Esophagus mucosa (tissue), 1 donor: ENCODE measurements at places on chromosomes 6 and 20. TPM values are rescaled to one million over a fixed set of nuclear protein-coding genes. Genes with fewer than 3 reads are reported as not detected.
A peak's percentile ranks its signal among the peaks of the same experiment; 100 is the strongest.

The KCNK16 gene
- total RNA-seq: not detected

The WFDC10B gene
- not detected for total RNA-seq

DNA sequence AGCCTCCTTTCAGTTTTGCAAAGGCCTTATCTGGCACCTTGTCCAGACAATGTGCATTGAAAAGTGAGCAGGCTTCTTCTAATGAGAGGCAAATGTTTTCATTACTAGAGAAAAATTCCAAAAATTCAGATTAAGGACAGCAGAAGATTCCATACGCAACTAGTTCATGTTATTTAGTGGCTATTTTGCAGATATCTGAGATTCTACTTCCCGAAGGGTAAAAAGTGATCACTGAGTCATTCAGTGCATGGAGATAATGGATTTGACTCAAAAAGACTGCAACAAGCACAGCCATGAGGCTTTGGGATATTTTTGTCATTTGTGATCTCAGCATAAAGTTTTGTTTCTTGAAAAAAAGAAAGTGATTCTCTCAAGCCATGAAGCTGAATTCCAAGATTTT is 29.9 kb downstream of the METTL24 start:
- no peak for ATAC-seq

GRCh38 chr6:38671885-38672467 is 31.0 kb downstream of the GLO1 start:
- peak; percentile 77 for ATAC-seq

DNA sequence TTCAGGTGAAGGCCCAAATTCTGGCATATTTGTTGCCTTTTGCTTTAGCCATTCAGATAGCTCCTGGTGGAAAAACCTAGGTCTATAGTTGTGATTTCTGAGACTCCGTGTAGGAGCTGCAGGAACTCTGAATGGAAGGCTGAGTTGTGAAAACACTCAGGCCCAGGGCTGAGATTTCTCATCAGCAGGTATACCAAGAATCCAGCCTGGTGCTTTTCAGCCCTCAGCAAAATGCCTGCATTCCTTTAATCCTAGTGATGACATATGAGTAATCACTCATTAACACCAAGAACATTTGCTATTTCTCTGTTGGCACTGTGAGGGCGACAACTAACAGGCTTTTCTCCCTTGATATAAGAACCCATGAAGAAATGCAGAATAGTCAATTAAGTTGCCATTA is 546.1 kb upstream of the MAN1A1 start:
- peak; percentile 66 for ATAC-seq

DNA sequence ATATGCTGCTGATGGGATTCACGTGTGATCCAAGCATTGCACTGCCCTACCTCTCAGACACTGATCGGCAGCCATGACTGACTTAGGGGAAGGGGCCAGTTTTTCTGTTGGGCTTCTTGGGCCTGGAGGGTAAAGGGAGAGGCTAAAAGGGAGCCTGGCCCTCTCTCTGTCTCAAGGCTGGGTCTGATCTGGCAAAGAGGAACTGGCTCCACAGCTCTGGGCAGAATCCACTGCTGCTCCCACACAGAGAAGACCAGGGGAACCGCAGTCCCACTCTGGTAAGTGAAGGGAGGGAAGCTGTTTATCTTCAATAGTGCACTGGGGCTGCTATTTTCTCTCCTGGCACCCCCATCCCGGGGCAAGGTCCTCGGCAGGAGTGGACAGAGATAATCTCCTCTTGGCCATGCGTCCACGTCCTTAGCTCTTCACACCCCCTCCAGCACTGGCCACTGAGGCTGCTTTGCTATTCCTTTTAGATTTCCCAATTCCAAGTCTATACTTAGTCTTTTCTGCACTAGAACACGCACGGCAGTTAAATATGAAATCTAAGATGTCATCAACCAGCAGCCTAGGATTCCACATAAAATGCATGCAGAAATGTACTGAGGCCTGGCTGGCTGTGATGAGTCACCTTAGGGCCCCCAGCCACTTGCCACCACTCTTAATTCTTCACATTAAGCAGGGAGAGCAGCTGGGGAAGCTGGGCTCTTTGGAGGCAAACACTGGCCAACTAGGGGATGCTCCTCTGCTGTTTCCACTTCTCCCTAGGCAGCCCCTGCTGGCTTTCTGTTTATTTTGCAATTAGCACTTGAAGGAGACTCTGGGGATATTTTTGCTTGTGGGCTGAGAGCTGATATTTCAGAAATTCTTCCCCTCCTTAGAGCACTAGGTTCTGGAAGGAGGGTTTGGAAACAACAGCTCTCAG is 87.8 kb upstream of the ARMC2 start:
- no peak for ATAC-seq
